Stimulated activated CD8-positive, alpha-beta memory T cell treated with anti-CD3 and anti-CD28 coated beads, Interleukin-7, amount 100 ng/mL, for 1 hour (primary cell): ENCODE measurements at places on chromosomes 16 and 17.

DNA sequence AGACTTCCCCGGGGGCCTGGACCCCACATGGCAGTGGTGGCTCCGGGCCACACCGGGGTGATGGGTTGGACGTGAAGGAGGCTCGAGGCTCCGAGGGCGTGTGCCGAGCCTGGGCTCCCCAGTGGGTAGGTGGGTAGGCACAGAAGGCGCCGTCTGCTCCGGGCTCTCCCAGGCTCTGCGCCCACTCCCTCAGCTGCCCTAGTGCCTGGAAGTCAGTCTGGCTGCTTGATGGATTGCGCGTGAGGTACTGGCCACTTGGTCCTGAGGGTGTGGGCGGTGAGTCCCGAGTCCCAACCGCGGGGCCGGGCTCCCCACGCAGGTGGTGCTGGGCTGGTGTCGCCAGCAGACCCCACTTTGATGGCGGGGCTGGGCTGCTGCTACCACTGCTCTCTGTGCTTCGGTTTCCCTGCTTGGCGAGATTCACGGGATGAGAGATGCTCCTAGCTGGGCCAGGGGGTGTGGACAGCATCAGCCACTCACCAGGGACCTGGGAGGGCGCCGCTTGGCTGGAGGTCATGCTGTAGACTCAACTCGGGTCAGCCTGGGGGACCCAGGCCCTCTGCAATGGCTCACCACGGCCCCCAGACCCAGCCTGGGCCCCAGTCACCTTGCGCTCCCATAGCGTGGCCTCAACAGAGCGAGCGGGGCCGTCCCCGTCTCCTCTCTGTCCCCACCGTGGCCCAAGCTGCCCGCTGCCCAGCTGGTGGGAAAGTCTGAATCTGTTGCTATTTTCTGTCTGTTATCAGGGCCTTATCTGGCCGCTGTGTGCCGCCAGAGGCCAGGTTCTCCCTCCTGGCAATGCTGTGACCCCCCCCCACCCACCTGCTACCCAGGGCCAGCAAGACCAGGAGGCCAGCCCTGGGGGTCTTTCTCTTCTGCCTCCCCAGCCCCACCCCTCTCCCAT, 26.1 kb downstream of the ZFPM1 start:
- no peak for DNase-seq

GRCh38 chr17:52505601-52506000, 347.1 kb upstream of the CA10 start:
- no peak for DNase-seq

DNA sequence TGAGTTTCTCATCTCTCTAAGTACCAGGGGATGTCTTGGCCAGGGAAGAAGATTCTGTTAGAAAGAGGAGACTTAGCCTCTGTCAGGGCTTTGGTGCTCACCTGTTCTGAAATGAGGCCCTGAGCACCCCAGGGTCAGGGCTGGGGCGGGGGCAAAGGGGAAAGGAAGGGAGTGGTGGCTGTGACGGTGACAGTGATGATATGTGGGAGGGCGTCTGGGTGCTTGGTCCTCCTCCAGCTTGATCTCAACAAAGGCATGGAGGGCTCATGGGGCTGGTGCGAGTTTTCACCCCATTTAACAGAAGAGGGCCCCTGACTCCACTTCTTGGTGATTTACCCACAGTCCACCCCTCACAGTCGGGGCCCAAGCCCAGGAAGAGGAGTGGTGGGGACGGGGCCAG, 15.1 kb downstream of the SOX8 start:
- no peak for DNase-seq

DNA sequence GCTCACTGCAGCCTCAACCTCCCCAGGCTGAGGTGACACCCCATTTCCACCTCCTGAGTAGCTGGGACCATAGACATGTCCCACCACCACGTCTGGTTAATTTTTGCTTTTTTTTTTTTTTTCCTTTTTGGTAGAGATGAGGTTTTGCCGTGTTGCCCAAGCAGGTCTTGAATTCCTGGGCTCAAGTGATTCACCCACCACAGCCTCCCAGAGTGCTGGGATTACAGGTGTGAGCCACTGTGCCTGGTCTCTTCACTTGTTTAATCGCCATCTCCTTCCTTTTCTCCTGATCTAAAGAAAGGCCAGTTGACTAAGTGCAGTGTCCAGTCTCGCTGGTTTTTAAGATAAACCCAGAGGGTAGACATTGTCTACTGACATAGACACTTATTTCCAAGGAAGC, 152.0 kb downstream of the C16orf95 start:
- no peak for DNase-seq

GRCh38 chr16:61936522-61936921, 99.7 kb downstream of the CDH8 start:
- no peak for DNase-seq

GRCh38 chr16:82603784-82604411, 22.9 kb upstream of the CDH13 start:
- DNase-seq, result no peak

DNA sequence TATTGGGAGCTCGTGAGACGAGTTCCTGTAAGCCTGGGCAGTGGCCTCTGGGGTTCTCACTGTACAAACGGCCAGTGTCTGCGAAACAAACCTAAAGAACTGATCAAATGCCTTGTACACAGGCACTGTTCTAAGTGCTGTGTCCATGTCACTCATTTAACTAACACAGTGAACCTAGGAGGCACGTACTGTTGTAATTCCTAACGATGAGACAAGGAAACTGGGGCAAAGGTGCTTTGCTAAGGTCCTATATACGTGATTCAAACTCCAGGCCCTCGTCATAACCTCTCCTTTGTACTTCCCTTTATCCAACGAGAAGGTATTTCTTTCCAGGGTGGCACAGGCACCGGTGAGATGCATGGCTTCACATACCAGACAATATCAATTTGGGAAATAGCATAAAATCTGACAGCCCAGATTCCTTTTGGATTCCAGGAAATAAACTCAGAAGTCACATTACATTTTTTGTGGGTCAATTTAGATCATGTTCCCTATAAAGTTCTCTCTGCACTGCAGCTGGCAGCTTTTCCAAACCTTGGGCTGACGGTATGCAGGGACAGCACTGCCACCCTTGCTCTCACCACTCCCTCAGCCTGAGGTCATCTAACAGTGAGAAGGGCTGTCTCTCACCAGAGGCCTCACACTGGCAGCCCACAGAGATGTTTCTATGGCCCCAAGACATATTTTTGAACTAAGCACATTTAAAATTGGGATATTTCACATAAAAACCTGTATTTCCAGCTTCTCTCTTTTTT, 18.3 kb downstream of the GLYR1 start:
- no peak for DNase-seq

DNA sequence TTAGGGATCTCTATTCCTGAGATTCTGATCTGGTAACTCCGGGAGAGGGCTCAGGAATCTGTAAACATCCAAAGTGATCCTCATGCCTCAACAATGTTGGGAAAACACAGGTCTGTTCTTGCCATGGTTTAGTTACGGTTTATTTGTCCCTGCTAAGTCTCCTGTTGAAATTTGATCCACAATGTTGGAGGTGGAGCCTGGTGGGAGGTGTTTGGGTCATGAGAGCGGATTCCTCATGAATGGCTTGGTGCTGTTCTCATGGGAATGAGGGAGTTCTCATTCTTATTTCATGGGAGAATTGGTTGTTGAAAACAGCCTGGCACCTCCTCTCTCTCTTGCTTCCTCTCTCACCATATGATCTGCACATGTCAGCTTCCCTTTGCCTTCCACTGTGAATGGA, 608.6 kb upstream of the GOT2 start:
- DNase-seq, result no peak

DNA sequence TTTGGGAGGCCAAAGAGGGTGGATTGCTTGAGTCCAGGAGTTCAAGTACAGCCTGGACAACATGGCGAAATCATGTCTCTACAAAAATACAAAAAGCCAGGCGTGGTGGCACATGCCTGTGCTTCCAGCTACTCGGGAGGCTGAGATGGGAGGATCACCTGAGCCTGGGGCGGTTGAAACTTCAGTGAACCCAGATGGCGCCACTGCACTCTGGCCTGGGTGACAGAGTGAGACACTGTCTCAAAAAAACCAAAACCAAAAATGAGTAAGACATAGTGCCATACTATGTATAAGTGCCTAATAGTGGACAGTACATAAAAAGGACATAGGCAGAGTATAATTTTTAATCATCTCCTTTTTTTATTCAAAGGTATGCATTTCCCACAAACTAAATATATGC, 4.0 kb downstream of the CTC1 start:
- DNase-seq, result no peak

- no peak for DNase-seq
Measured at GRCh38 chr17:38719943-38720641, 10.0 kb upstream of the CISD3 start.

- DNase-seq, result no peak
Measured at GRCh38 chr17:64491034-64491860, 5.6 kb downstream of the POLG2 start.

DNA sequence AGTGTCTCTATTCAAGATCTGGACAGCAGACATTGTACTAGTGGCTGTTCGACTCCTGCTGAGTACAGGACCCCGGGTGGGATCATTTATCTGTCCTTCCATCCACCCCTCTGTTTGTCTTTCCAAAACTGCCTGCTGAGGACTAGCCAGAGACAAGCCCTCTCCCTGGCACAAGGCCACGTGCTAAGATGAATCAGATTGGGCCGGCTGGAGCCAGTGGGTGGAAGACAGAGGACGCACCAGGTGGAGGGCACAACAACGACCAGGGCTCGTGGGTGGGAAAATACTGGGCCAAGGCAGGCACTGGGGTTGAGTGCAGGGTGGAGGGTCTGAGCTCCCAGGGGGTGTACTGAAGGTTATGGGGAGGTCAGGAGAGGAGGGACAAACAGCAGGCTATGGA, 1.4 kb upstream of the CA7 start:
- no peak for DNase-seq

- no peak for DNase-seq
Measured at GRCh38 chr17:15909481-15909991, 35.4 kb upstream of the ADORA2B start.

GRCh38 chr17:5640726-5641125, 56.4 kb upstream of the NLRP1 start:
- DNase-seq, result no peak

GRCh38 chr17:62704381-62704971, 77.0 kb downstream of the MRC2 start:
- no peak for DNase-seq

GRCh38 chr16:86984991-86985647, 332.1 kb downstream of the C16orf95 start:
- no peak for DNase-seq

GRCh38 chr17:74759941-74760340, 11.5 kb downstream of the NHERF1 start:
- no peak for DNase-seq

DNA sequence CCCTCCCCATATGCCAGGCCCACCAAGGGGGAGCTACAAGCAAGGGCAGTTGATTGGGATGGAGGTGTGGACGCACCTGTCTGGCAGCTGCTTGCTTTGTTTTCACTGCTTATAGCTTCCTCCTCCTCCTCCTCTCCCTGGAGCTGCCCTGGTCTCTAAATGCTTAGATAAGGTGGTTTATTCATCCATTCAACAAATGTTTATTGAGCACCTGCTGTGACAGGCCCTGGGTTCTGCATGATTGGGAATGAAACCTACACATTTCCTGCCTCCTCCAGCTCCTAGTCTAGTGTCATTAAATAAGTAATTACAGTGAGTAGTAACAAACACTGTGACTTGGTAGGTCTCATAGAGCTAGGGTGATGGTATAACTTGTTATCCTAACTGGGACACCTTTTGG, 17.4 kb upstream of the MAP3K14 start:
- no peak for DNase-seq

DNA sequence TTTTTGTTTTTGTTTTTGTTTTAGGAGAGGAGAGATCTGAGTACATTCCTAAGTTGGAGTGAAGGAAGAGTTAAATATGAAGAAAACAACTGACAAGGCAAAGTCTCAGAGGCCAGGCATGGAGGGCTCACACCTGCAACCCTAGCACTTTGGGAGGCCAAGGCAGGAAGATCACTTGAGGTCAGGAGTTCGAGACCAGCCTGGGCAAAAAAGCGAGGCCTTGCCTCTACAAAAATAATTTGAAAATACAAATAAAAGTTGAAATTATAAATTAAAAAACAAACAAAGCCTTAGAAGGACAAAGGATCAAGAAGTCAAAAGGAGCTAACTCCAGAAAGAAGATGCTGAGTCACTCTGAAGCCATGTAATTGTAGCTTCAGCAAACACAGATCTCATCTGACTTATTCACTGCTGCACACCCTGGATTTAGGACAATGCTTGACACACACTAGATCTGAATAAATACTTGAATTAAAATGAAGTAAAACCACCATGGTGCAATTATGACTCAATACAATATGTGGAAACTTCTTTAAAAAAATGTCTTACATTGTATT, 9.1 kb downstream of the CEP20 start:
- DNase-seq, result no peak
